ENCODE measurements at places on chromosomes 11 and 22.

DNA sequence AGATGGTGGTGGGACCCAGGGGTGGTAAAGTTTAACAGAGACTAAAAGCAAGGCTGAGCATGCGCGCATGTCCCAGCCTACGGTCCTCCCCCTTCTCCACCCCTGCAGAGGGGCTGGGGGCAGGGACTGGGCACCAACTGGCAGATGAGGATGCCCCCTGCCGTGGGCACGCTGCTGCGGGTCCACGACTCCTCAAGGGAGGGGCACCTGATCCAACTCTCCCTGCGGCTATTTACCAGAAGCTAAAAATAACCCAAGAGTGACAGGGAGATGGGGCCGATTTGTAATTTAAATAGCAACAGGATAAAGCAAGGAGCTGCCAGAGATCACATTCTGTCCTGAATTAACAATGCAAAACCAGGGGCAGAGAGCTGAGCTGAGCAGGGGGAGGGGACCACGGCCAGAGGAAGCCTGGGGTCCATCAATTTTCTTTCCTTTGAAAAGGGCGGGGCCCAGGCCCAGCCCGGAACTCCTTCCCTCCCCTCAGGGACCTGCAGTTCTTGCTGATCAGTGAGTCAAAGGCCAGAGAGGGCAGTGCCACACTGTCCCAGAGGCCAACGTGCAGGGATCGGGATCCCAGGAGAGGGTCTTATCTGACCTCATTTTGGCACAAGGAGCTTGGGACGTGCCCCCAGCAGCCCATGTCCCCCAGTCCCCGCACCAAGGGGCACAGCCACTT, 8.1 kb upstream of the DGKZ start:
- no peak for DNase-seq

DNA sequence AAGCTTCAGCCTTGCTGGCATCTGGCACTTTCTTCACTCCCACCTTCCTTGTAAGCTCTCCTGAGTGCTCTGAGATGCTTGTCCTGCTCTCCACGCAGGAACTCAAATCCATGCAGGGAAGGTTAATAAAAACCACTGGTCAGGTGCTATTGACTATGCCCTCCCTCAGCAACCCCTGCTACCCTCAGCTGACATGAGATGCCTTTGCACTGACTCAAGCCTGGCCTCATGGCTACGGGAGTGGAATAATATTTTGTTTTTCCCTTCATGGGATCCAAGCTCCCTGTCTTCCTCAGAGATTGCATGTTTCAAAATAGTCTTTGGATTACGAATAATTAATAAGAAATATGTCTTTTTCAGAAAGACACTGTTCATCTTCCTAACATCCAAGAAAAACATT, 31.7 kb upstream of the ABCC8 start:
- DNase-seq = no peak

DNA sequence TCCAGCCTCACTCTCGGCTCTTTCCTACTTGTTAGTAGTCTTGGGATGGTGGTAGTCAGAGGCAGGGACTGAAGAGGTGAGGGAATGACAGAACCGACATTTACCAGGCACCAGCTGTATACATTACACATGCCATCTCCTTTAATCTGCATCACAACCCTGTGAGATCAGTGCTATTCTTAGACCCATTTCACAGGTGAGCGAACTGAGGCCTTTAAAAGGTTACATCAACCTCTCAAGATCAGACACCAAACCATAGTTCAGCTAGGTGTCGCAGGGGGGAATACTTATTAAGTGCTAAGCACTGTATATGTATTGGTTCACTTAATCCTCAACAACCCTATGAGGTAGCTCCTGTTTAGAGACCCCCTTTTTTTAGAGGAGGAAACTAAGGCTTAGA, 5.6 kb downstream of the PLA2G3 start:
- no peak for DNase-seq

GRCh38 chr11:77590194-77590782, 535 bp downstream of the AQP11 start:
- peak; percentile 47 for DNase-seq

GRCh38 chr11:12069066-12069676, 41.2 kb upstream of the MICAL2 start:
- DNase-seq = no peak

GRCh38 chr22:38355275-38355674, 38.0 kb upstream of the CSNK1E start:
- DNase-seq = no peak

GRCh38 chr22:33811686-33812085, 108.6 kb downstream of the LARGE1 start:
- DNase-seq = no peak

DNA sequence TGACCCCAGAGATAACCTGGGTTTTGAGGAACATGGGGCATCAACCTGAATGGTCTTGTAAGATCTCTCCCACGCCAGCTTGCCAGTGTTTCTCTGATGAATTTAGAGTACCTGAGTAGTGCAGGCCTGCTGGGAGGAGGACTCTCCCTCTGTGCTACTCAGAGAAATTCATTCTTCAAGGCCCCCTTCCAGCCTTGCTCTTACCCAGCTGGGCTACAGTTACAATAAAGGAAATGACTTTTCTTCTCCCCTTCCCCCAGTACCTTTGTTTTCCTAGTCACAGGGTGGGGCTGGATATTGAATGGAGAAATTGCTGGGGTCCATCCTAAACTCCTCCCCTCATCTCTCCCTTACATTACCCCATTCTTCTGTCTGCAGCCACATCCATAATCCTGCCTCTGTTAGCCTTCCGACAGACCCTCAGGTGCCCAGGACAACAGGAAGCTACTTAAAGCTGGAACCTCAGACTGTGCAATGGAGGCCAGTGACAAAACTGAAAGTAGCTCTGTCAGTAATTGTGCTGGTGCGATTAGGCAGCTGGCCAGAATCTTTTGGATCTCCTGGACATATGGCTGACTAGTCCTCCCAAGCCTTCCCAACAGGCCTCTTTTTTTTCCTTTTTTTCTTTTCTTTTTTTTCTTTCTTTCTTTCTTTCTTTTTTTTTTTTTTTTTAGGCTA, 17.4 kb downstream of the LIMK2 start:
- DNase-seq = no peak

DNA sequence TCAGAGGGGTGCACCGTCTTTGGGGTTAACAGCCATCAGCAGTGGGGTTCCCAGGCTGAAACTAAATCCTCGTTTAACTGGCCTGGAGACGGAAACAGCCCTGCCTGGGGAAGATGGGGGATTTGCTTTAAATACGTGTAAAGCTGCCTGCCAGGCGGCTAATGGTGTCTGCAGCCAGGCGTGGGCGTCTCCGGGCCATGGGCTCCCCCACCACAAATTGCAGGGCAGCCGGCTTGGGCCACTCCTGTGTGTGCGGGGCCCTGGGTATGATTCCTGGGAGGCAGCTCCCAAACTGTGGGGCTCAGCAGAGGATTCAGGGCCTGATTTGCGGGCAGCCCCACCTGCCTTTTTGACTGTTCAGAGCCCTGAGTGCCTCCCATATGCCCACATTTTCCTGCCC, 110.5 kb downstream of the KCNQ1 start:
- no peak for DNase-seq

DNA sequence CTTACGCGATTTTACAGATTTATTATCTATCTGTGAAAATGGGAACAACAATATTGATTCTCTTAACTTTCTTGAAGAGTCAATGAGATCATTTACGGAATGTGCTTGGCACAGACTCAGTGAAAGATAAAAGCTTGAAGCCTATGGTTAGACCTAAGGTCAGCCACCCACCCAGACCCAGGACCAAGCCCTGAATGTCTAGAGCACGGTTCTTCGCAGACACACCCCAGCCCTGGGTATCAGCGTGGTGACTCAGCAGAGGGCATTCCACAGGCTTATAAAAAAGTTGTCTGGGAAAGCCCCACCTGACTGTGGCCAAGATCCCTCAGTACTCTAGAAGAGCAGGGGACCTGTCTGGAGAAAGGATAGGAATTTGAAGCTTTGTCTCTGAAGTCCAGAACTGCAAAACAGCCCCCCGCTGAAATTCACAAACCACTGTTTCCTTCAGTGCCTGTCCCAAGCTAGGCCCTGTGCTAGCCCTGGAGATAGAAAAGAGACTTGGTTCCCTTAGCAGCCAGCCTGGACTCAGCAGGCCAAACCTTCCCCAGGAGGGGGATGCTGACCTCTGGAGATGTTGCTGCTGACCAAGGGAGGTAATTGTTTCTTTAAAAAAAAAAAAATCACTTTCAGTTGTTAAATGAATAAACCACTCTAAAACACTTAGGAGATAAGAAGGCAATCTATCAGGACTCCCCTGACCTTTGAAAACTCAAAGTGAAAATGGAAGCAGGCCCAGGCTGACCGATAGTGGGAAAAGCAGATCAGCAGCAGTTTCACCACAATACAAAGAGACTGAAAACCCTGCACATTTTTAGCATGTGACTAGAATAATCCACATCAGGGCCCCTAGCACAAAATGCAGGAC, 114.0 kb downstream of the ABTB2 start:
- DNase-seq = no peak

Measured in RKO (cell line).